Mesothelial cell of epicardium (in vitro differentiated cells): ENCODE measurements at places on chromosomes 16 and 17. TPM values are rescaled to one million over a fixed set of nuclear protein-coding genes. Genes with fewer than 3 reads are reported as not detected.

DNA sequence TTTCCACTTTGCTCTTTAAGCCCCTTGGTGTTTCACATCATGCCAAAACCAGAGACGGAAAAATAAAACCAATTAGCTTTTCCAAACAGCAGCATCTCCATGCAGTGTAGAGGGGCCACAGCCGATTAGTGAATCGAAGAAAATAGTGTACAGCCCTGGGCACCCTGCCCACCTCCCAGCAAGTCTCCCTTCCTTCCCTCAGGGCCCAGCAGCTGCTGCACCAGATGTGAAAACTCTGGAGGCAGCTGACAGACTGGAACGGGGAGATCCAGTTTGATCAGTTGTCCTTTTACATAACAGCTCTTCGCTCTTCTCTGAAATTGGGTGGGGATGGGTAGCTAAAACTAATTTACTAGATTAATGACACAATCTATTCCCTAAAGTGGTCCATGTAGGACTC is 19.3 kb downstream of the TMEM11 start:
- H3K36me3 ChIP-seq, result peaks cover 44% of the 10 kb centered on the region
- peaks cover 9% of the 10 kb centered on the region for H3K4me1 ChIP-seq
- H3K27me3 ChIP-seq, result no peaks in the 10 kb centered on the region
- H3K4me3 ChIP-seq, result no peak overlapping the region

- H3K4me3 ChIP-seq, result no peak overlapping the region
- no peak overlapping the region for H3K27ac ChIP-seq
- DNase-seq, result no peak
- peaks cover 46% of the 10 kb centered on the region for H3K36me3 ChIP-seq
- no peaks in the 10 kb centered on the region for H3K27me3 ChIP-seq
- no peaks in the 10 kb centered on the region for H3K4me1 ChIP-seq
These were observed 39.9 kb downstream of the CENPV start for GRCh38 chr17:16313139-16314090.

DNA sequence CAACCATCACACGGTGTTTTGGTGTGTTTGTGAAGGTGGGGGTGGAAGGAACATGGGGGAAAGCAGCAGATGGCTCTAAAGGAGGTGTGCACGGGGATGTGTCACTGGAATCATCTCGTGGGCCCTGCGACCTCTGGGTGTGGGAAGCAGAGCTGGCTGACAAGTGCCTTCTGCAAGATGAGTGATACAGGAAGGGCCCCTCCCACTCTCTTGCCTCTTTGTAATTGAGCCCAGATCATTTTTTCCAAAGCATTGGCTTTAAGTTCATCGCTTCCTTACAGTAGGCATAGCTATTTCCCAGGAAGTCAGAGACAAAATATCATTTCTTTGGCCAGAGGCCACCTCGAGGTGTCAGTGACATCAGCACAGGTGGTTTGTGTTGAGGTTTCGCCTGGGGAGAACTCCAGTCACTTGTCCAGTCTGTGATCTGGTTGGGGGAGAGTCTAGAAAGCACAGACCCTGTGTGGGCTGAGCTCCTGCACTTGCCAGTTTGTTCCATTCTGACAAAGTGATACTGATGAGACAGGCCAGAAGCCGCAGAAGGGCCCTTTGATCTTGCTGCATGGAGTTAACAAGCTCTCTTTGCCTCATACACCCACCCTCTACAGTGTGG is 20.6 kb upstream of the SNTB2 start:
- no peaks in the 10 kb centered on the region for H3K27me3 ChIP-seq
- no peak for DNase-seq
- no peak overlapping the region for H3K4me3 ChIP-seq
- peaks cover 36% of the 10 kb centered on the region for H3K36me3 ChIP-seq

- no peak for DNase-seq
- H3K27me3 ChIP-seq, result no peaks in the 10 kb centered on the region
- peaks cover 3% of the 10 kb centered on the region for H3K36me3 ChIP-seq
- peak overlapping the region; percentile 92 for H3K27ac ChIP-seq
- H3K4me3 ChIP-seq, result peak overlapping the region; percentile 87
- peaks cover 19% of the 10 kb centered on the region for H3K4me1 ChIP-seq
These were observed 1.6 kb downstream of the FLOT2 start for GRCh38 chr17:28895794-28896447.

DNA sequence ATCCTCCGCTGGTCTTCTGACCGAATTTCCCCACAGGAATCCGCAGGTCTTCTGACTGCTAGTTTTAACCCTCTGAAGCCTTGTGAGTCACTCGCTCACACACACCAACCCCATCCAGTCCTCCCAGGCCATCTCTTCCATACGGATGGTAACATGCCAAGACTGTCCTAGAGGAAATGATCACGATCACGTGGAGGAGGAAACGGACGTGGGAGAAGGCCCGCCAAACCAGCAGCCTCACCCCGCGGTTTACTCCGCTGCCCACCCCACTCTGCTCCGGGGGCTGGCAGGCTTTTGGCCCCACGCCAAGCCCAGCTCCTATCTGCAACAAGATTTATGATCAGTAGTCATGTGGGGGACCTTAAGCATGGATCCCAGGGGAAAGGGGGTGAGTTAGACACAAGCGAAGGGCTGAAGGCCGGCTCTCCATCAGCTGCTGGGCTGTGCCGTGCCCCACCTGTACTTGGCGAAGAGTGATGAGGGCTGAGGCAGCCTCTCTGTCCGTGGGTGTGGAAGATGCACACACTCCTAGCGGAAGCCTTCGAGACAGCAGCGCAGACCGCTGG is 1.5 kb upstream of the FAAP100 start:
- no peak for DNase-seq
- H3K36me3 ChIP-seq, result peaks cover 17% of the 10 kb centered on the region
- H3K4me3 ChIP-seq, result peak overlapping the region; percentile 82

DNA sequence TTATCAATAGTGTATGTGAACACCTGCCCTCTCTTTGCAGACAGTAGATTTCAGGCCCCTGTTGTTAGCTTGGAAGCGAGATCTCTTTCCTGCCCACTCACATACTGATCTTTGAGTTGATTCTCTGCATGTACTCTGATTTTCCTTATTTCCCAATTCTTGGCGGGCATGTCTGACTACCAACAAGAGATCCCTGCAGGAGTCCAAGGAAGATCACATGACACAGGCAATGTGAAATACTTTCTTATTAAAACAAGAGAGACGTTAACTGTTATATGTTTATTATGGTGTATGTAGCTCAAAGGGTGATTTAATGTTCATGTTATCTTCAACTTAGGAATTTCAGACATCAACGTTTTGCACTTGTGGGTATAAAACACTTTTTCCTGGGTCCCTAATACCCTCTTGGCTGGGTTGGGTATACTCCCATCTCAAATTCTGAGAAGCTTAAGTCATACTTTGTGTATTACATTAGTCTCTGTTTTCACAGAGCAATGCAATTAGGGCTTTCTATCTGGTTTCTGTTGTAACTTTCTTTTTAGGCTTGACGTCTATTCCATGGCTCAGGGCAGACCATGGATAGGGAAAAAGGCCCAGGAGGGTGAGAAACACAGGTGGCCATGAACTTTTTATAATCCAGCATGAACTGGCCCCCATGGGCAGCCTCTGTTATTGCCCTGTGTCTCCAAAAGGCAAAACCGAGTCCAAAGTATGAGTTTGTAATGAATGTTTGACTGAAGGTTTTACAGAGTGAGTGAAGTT is 32.2 kb downstream of the HSD17B2 start:
- no peak for DNase-seq
- no peak overlapping the region for H3K4me3 ChIP-seq
- peaks cover 11% of the 10 kb centered on the region for H3K27me3 ChIP-seq
- no peak overlapping the region for H3K27ac ChIP-seq
- H3K4me1 ChIP-seq, result peaks cover 4% of the 10 kb centered on the region
- H3K36me3 ChIP-seq, result no peaks in the 10 kb centered on the region

DNA sequence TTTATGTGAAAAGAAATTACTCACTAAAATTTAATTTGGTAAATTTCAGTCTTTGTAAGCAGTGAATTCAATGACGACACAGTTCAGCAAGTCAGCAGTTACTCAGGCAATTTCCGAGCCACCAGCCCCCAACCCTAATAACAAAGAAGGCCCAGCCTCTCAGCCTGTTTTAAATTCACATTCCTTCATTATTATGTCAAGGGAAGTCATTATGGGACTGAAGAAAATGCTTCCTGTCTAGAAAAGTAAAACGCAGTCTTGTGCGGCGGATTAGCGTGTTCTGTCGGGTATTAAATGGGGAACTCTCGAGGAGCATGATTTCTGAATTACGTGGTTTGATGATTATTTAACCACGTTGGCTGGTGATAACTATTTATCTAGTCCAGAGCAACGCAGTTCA is 177.6 kb downstream of the AIPL1 start:
- no peak overlapping the region for H3K4me3 ChIP-seq
- peaks cover 6% of the 10 kb centered on the region for H3K4me1 ChIP-seq
- no peak for DNase-seq
- no peaks in the 10 kb centered on the region for H3K36me3 ChIP-seq

DNA sequence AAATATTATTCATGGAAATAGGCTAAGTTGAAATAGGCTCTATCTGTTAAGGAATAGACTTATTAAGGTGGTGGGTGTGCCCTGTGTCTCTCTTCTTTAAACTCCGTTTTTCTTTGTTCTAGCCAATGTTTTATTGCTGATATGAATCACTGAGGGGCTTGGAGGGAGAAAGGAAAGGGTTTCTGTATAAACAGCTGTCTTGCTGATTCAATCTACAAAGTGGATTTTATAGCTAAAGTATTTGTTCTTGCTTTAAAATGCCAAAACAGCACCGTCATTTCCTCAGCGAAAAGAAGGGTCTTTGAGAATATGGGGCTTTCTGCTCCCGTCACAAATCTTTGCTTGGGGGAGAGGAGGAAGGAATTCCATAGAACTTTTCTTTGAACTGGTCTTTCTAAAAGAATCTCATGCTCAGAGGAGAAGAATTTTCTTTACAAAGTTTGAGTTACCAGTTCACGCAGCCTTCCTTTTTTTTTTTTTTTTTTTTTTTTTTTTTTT is 39.3 kb downstream of the MSI2 start:
- no peak for DNase-seq
- peaks cover 29% of the 10 kb centered on the region for H3K36me3 ChIP-seq
- peak overlapping the region; percentile 41 for H3K4me3 ChIP-seq
- peak overlapping the region; percentile 97 for H3K27ac ChIP-seq
- no peaks in the 10 kb centered on the region for H3K27me3 ChIP-seq
- peaks cover 53% of the 10 kb centered on the region for H3K4me1 ChIP-seq

GRCh38 chr16:1182950-1183907 is 30.3 kb downstream of the CACNA1H start:
- H3K27ac ChIP-seq, result no peak overlapping the region
- peaks cover 6% of the 10 kb centered on the region for H3K4me1 ChIP-seq
- H3K27me3 ChIP-seq, result no peaks in the 10 kb centered on the region
- peak; percentile 56 for DNase-seq
- peaks cover 3% of the 10 kb centered on the region for H3K36me3 ChIP-seq
- H3K4me3 ChIP-seq, result no peak overlapping the region

The CACNA1H gene
- total RNA-seq, result 40.8 to 49.1 TPM (median 41.8 TPM) in 3 replicates
